ENCODE measurements at places on chromosomes 12 and 14. TPM values are rescaled to one million over a fixed set of nuclear protein-coding genes. Genes with fewer than 3 reads are reported as not detected.

DNA sequence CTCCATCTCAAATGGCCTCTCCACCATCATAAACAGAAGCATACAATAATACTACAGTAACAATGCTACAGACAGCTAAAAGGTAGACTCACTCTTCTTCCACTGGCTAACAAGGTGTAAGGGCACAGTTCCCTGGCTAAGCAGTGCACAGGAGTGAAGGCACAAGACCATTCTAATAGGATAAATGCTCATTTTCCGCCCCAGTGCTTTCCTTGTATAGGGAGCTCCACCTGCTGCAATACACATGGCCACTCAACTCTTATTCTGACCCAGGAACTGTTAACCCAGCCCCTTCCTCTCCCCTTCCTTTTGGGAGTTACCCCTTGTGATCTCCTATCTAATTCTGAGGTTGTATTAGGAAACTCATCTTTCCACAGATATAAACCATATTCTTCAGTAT, 124.6 kb downstream of the KCNK10 start:
- DNase-seq: no peak

GRCh38 chr14:93984987-93985410, 8.6 kb upstream of the ASB2 start:
- peak; percentile 85 for DNase-seq

DNA sequence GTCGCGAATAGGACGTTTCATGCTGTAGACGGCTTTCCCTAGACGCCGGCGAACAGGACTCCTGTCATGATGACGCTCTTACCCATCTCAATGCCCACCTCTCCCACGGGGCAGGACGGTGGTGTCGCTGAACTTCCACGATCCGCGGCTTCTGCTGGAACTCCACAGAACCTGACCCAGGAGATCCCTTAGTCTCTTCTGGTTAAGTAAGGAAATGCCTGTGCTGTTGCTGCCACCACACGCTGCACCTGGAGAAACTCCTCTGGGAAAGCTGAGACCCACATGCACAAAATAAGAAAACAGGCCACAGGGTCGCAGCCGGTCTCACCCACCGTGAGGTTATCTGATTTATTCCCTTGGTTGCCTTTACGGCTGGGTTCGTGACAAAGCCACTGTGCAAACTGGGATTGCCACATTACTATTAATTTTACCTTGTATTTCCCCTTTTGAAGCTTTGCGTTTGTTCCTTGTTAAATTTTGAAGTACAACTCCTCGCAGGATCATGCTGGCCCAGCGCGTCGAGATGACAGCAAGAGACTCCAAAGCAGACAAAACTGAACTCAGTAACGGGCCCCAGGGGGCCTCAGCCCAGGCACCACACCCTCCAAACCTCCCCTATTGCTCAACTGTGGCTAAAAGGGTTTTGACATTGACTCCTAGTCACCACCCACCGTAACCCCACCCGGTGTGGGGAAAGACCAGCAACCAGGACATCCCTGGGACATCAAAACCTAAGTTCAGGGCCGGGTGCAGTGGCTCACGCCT, 9.2 kb upstream of the MMP17 start:
- peak; percentile 32 for DNase-seq

- no peak for DNase-seq
Observed at GRCh38 chr14:82047777-82048470, 514.3 kb upstream of the SEL1L start.

DNA sequence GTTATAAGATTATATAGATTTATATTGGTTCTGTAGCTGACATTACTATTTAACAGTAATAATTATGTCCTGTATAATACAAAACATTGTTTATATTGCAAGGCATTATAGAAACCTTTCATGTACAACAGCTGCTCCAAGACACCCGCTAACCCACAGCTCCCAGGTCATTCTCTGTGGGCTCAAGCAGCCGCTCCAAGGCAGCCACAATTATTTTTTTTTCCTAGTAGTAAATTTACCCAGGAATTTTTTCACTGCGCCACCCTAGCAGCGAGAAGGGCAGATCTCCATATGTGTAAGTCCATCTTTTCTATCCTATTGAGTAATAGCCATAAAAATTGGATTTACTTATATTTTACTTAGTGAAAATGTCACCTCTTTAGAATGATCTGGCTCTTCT, 36.3 kb downstream of the KNTC1 start:
- no peak for DNase-seq

DNA sequence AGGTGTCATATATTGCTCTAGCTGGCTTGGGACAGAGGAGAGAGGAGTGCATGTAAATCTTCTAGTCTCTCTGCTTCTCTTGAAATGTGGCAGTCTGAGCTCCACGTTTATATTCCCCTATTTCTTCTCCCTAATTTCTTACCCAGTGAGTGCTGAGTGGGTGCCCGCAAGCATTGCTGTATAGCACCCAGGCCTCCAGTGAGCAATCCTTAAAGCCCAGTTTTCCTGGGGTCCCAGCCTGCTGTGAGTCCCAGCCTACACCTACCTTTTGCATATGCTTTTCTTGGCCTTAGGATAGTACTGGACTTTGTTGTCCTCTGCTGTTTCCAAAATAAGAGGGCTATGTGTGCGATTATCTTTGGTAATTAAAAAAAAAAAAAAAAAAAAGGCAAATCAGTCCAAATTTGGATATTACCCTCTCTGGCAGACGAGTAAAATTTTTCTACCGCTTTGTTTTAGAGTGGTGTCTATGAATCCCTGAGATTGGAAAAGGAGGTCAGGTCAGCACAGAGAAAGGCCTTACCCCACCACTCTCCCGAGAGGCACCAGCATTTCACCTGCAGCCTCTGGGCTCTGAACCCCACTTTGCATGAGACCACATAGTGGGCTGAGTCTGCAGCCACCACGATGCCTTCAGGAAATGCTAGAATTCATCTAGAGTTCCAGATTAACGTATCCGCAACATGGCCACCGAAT, 1.1 kb downstream of the MGST1 start:
- peak; percentile 66 for DNase-seq

DNA sequence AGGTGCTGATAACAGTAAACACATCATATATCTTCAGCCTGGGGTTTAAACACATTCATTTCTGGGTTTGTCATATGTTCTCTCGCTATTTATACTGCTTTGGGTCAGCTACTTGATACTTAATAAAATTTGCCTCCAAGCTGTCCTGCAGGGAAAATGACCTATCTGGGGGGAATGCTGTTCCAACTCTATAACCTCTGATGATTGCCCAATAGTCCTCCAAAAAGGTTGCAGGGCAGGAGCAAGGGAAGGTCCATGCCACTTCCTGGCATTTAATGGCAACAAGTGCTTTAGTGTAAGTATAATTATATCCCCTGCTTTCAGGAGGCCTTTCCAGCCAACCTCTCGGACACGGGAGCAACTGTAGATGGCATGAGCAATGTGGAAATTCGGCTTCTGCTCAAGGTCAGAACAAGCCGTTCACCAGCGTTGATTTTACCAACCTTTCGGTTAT, 198.0 kb upstream of the EEA1 start:
- no peak for DNase-seq

GRCh38 chr14:44165286-44165685, 341.8 kb downstream of the FSCB start:
- DNase-seq: no peak

GRCh38 chr12:93862424-93862823, 185.2 kb downstream of the CRADD start:
- DNase-seq: peak; percentile 59

GRCh38 chr14:61260939-61261776, 20.0 kb downstream of the TMEM30B start:
- DNase-seq: peak; percentile 93

HSP90AA1 gene
- total RNA-seq: 371 TPM

COCH gene
- total RNA-seq: not detected
